Upper lobe of right lung (tissue), 1 donor: ENCODE measurements at places on chromosomes 1 and 21. TPM values are rescaled to one million over a fixed set of nuclear protein-coding genes. Genes with fewer than 3 reads are reported as not detected.
A peak's percentile ranks its signal among the peaks of the same experiment; 100 is the strongest.

Gene CCDC190
- total RNA-seq = not detected

Gene CADM3
- 1.7 TPM for total RNA-seq

DNA sequence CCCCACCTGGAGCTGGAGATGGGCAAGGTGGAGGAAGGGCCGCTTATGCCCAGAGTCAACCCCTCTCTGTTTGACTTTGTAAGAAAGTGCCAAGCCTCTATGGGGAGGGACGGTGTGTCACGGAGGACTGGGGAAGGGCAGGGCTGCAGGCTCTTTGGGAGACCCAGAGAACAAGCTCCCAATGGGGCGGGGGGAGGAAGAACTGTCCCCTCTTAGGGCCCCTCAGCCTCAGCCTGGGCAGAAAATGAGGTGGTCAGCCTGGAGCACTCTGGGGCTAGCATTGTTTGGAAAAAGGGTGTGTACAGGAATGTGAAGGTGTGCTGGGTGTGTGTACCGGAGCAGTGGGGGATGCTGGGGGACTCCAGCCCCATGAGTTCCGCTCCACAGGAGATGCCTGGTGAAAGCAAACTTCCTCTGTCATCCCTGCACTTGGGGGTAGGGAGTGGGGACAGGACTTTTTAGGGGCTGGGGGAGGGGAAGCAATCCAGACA is 1.2 kb upstream of the INAVA start:
- no peak for DNase-seq

- DNase-seq = no peak
These were observed 13.9 kb upstream of the CD2 start for GRCh38 chr1:116740296-116740695.

Gene KCNH1
- total RNA-seq = not detected

DNA sequence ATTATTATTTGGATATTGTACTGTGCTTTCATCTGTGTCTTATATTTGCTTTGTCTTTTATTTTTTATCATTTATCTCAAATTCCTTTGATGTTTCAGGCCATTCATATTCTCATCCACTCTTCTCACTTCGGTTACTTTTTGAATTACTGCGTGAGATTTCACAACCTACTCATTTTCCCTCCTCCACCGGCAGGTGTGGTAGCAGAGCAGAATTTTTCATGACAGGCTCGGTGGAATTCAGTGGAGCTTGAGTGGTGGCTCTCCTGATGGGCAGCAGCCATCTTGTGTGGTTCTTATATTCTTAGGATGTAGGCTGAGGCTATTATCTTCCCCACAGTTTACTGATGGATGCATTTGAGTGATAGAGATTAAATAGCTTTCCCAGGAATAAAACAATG is 92.3 kb upstream of the IVNS1ABP start:
- no peak for DNase-seq

DNA sequence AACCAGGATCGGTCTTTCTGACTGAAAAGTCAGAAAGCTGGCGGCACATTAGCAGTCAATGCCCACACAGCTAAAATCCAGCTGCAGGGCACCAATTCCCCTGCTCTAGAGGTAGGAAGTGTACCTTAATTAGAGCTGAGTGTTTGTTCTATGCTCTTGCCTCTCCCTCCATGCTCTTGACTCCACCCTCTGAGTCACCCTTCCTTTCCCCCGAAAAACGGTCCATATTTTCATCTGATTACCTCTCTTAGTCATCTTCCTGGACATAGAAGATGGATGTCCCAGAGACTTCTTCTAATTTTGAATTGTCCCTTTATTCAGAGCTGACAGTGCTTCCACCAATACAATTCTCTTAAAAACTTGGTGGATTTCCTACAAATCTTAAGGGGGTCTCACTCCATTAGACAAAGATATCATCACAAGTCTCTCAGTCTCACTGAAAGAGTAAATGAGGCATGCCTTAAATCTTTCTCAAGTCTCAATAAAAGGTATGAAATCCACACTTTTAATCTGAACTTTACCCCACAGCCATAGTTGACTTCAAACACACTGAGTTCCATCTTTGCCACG is 44.1 kb upstream of the SLC19A1 start:
- no peak for DNase-seq

GRCh38 chr1:6860401-6860800 is 75.1 kb downstream of the CAMTA1 start:
- DNase-seq = no peak

DNA sequence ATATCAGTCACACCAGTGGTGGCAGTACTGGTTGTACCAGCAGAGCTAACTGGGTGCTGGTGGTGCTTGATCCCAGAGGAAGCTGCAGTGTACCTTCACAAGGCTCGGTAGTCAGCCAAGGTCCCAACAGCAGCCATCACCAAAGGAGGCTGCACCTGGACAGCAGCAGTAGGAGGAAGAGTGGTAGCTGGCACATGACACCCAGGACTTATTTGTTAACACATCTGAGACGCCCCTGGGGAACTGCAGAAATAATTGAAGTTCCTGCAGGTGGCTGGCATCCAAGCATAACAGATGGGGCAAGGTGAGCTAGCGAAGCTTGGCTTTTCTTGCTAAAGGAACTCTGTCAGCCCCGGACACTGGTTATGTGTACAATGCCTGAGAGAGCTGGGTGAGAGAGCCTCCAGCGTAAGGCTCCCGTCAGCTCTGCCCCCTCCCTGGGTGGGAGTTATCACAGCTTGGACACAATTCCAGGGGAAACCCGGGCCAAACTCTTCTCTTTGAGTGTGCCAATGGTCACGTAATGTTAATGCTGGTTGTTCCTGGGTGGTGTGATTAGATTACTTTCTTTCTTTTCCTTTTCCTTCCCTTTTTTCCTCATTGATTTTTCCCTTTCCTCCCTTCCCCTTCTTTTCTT is 29.1 kb upstream of the PARP1 start:
- no peak for DNase-seq

DNA sequence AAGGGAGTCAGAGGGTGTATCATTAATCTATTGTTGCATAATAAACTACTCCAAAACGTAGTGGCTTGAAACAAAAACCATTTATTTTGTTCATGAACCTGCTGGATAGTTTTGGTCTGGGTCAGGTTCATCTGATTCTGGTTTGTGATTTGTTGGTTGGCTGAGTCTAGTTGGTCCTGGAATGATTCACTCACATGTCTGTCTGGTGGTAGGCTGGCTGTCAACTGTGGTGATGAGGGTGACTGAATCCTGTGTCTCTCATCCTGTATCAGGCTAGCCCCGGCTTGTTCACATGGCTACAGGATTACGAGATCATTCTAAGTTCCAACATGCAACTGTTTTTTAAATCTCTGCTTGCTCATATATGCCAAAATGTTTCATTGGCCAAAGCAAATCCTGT is 22.5 kb upstream of the SIKE1 start:
- DNase-seq = no peak

Gene SNX7
- 14.8 TPM for total RNA-seq

DNA sequence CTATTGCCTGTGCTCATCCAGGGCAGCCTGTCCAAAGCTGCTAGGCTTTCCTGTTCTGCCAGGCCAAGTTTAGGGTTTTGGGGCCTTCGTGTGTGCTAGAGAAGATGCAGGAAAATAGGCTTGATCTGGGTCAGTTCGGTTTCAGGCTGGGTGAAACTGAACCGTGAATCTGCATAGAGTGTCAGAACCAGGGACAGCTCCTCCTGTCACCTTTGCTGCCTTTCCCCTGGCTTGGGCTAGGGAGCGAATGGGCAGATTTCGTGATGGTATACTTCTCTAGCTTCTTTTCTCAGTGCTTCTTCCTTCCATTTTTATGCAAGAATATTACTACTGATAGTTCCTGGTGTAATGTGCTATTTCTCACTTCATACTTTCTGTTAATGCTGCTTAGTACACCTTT is 6.0 kb upstream of the AGO1 start:
- DNase-seq = no peak

GRCh38 chr1:238404481-238404880 is 513.8 kb upstream of the ZP4 start:
- DNase-seq = no peak

GRCh38 chr1:22635436-22635835 is 992 bp upstream of the C1QA start:
- DNase-seq = no peak

DNA sequence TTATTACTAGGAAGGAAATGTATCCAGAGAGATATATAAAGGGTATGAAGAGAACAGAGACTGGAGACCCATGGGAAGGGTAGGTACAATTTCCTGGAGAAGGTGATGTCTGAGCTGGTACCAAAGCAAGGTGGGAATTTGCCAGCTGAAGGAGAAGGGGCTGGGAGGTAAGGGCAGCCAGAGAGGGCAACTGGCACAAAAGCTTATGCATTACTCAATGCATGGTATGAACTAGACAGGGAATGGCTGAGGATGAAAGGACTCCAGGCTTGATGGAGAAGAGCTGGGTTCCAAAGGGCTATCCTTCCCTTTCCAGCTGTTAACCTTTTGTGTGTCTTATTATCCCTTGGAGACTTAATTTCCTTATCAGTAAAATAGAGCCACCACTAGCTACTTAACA is 113.6 kb upstream of the GADD45A start:
- no peak for DNase-seq

Gene C21orf91
- 16.8 TPM for total RNA-seq

DNA sequence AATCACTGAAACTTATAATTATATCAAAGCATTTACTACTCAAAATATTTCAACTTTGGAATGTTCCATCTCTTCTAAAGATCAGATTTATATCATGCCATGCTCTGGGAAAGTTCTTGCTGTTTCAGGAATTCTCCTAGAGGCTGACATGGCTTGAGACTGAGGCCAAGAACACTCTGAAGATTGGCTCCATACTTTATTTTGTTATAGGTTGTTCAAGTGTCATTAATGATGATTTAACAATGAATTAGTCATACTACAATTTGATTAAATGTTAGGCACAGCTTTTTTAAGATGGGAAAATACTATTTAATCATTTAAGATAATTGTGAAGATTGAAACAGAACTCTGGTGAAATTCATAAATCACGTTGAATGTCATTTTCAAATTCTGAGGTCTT is 255.4 kb downstream of the GREM2 start:
- no peak for DNase-seq

Gene KRTAP20-3
- total RNA-seq = not detected

DNA sequence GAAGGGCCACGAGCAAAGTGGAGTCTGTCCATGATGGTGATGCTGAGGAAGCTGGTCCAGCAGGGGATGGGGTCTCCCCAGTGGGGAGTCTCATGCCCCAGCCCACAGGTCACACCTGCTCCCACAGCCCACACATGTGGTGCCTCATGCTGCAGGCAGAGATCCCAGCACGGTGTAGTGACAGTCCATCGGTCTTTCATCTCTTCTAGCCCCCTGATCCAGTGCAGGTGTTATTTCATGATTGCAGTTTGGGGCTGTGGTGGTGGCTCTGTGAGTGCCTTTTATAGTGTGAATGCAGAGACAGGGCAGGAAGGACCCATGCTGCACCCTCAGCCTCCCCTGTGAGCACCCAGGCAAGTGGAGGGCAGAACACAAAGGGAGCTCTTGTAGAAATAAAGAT is 45.0 kb downstream of the UBASH3A start:
- DNase-seq = no peak

- no peak for DNase-seq
These were observed 58.9 kb upstream of the GNG4 start for GRCh38 chr1:235708390-235708962.

Gene SPRR5
- not detected for total RNA-seq

- no peak for DNase-seq
These were observed 156.0 kb downstream of the GLUL start for GRCh38 chr1:182235604-182235951.

GRCh38 chr1:169115891-169116585 is 9.5 kb downstream of the ATP1B1 start:
- peak; percentile 80 for DNase-seq

Gene AGO4
- total RNA-seq = 23.6 TPM

GRCh38 chr1:973459-974292 is 7.4 kb downstream of the PLEKHN1 start:
- DNase-seq = no peak

DNA sequence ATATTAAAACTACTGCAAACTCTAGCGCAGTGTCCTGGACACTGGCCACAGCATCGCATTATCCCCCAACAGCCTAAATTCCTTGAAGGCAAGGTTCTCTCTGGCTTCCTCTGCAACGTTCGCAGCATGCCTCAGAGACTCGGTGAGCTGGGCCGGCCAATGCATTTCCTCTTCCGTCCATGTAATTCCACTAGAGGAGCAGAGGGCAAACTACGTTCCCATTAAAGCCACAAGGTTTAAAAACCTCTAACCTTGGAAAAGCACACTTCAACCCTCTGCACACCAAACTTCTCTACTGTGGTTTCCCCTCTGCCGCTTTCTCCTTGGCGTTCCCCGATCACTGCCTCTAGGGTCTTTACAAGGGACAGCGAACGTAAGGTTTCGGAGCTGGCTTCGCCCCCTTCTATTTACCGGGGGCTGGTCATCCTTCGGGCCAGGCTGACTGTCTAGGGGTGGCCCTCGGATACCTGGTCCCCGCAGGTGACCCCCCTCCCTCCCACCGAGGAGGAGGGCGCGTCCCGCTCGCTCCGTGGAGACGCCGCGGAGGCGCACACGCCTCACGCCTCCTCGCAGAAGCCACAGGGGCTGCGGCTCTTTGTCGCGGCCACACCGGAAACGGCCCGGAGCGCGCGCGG is 456 bp upstream of the SMYD2 start:
- DNase-seq = peak; percentile 70

Gene SYTL1
- total RNA-seq = 30.6 TPM

Gene MOB3C
- 24.6 TPM for total RNA-seq

GRCh38 chr1:242764161-242764560 is 239.7 kb upstream of the PLD5 start:
- DNase-seq = no peak

DNA sequence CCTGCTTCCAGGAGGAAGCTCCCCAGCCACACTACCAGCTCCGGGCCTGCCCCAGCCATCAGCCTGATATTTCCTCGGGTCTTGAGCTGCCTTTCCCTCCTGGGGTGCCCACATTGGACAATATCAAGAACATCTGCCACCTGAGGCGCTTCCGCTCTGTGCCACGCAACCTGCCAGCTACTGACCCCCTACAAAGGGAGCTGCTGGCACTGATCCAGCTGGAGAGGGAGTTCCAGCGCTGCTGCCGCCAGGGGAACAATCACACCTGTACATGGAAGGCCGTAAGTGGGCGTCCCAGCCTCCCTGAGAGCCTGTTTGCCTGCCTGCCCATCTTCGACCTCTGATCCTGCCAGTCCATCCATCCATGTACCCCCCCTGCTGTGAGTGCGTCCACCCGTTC is 3.6 kb downstream of the ECM1 start:
- DNase-seq = no peak

- DNase-seq = no peak
These were observed 128.8 kb downstream of the MACF1 start for GRCh38 chr1:39333296-39333695.

Gene NBPF10
- 3.8 TPM for total RNA-seq

Gene VHLL
- total RNA-seq = not detected

Gene CFAP141
- not detected for total RNA-seq

DNA sequence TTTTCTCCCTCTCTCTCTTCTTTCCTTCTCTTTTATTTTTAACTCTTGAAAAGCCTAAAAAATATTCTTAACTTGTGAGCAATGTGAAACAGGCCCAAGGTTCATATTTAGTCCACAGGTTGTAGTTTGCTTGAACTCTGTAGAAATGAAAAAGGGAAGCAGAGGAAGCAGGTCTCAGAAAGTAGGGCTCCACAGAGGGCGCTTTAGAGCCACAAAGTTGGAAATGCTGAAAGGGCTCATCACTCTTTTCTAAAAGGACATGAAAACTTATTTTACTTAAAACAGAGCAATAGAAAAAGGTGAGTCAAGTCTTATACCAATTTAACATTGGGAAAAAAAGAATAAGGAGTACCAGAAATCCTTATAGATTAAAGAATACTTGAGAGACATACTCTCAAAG is 247.0 kb downstream of the USP25 start:
- no peak for DNase-seq

Gene TARDBP
- total RNA-seq = 112 TPM
